ENCODE measurements at places on chromosomes 3 and 15. TPM values are rescaled to one million over a fixed set of nuclear protein-coding genes. Genes with fewer than 3 reads are reported as not detected.

CD96 gene
- polyA plus RNA-seq = 2.0 TPM

CADPS gene
- polyA plus RNA-seq = 5.0 TPM

SERPINI1 gene
- polyA plus RNA-seq = 39.9 TPM

SOX2 gene
- 0.30 TPM for polyA plus RNA-seq

GHSR gene
- not detected for polyA plus RNA-seq

RASL12 gene
- 6.1 TPM for polyA plus RNA-seq

SCAMP2 gene
- 64.7 TPM for polyA plus RNA-seq

ADAMTS17 gene
- polyA plus RNA-seq = 2.3 TPM

DNA sequence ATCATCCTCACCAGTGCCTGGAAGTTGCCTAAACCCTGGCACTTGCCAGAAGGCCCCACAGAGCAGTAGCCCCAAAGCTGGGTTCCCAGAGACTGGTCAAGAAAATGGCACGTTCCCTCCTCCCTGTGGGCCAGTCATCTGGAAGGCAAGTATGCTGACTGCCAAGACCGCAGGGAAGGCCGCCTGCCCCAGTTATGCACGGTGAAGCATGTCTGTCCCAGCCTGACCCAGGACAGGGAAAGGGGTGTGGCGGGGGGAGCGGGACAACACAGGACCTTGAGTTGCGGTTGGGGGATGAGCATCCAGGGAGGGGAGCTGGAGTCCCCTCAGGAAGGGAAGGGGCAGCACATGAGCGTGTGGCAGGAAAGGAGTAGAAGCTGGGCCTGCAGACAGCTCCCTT is 33.0 kb downstream of the RBPMS2 start:
- DNase-seq = no peak

GRCh38 chr15:77168141-77168540 is 97.2 kb upstream of the TSPAN3 start:
- no peak for DNase-seq

DNA sequence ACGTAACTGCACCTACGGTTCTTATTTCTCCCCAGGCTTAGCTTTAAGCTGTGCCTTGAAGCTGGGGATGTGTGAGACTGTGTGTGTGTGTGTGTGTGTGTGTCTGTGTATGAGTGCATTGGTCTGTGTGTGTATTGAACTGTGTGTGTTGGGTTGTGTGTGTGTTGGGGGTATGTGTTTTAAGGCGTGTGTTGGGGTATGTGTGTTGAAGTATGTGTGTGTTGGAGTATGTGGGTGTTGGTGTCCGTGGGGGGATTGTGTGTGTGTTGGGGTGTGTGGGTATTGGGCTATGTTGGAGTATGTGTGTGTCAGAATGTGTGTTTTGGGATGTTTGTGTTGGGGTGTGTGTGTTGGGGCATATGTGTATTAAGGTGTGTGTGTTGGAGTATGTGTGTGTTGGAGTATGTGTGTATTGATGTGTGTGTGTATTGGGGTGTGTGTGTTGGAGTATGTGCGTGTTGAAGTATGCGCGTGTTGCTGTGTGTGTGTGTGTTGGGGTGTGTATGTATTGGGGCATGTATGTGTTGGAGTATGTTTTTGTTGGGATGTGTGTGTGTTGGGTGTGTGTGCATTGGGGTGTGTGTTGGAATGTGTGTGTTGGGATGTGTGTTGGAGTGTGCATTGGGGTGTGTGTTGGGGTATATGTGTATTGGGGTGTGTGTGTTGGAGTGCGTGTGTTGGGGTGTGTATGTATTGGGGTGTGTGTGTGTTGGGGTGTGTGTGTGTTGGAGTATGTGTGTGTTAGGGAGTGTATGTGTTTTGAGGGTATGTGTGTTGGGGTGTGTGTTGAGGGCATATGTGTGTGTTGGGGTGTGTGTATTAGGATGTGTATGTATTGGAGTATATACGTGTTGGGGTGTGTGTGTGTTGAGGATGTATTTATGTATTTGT is 76.4 kb downstream of the LSM3 start:
- no peak for DNase-seq

DNA sequence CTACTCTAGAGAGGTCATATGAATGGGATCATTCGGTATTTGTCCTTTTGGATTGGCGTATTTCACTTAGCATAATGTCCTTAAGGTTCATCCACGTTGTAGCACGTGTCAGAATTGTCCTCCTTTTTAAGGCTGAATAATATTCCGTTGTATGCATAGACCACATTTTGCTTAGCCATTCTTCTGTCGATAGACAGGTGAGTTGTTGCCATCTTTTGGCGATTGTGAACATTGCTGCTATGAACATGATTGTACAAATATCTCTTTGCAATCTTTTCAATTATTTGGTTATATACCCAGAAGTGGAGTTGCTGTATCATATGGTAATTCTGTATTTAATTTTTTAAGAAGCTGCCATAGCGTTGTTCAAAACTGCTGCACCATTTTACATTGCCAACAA is 52.4 kb upstream of the GOLGA8J start:
- DNase-seq = no peak

DNA sequence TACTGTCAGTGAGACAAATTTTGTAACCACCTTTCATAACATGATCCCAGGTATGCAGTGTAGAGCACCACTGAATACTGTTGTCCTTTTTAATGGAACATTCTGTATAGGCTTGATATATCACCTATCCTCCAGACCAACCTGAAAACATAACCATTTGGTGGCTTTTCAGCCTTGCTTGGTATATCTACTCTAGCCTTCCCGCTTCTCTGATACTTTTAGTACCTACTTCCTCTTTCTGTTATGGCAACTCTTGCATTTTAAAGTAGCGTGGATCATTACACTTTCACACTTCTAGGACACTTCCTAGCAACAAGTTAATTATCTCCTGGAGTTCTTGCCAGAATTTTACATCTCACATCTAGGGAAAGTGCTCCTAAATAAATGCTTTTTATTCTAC is 226.6 kb upstream of the ROBO1 start:
- no peak for DNase-seq

DNA sequence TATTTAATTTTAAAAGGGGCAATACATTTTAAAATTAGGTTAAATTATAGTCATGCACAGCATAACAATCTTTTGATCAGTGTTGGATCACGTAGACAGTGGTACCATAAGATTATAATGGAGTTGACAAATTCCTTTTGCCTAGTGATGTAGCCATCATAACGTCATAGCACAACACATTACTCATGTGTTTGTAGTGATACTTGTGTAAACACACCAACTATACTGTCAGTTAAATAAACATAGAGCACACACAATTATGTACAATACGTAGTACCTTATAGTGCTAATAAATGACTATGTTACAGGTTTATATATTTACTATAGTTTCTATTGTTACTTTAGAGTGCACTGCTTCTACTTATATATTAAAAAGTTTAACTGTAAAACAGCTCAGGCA is 31.2 kb downstream of the FOXB1 start:
- no peak for DNase-seq

GRCh38 chr3:20023623-20024405 is 11.8 kb upstream of the PP2D1 start:
- no peak for DNase-seq

DNA sequence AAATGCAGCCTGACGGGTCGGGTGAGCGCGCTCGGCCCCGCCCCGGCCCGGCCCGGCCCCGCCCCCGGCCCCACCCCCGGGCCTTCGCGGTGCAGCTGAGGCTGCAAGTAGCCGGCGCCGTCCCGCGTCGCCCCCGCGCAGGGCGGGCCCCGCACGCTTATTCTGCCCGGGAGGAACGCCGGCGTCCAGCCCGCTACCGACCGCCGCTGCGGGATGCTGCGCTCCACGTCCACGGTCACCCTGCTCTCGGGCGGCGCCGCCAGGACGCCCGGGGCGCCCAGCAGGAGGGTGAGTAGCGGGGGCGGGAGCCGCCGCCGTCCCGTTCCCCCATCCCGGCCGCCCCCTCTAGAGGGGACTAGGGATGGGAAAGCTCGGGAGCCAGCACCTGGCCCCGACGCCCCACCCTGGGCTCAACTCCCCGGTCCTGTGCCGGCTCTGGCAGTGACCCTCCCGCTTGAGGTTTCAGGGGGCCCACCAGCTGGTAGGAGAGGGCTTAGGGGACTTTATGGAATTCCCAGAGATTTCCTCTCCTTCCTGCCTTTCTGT is at the start of gene MYZAP:
Gene MYZAP (plus strand): TSS at position 83 of the 546 bp plus-strand sequence. CDS start 131 bp downstream, at position 214.
- peak; percentile 30 for DNase-seq

- no peak for DNase-seq
Measured at GRCh38 chr3:85003479-85003878, 44.7 kb downstream of the CADM2 start.

- no peak for DNase-seq
Measured at GRCh38 chr3:166531730-166532129, 694.5 kb upstream of the BCHE start.

DNA sequence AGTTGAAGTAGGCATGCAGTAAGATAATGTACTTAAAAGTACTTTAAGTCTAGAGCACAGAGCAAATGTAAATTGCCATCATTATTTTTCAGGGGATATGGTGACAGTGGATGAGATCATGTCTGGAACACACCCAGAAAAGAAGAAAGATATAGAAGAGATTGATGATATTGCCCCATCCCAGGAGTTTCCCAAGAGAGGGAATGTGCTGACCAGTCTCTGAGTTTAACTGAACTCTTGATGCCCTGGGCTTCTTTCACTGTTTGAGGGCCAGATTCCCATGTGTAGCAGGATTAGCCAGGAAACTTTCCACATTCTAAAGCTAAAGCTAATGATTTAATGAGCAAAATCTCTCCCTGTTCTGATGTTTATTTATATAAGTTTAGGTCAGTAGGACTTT is 366.8 kb upstream of the UMPS start:
- no peak for DNase-seq

GRCh38 chr3:74639681-74640080 is 25.2 kb upstream of the CNTN3 start:
- no peak for DNase-seq

DNA sequence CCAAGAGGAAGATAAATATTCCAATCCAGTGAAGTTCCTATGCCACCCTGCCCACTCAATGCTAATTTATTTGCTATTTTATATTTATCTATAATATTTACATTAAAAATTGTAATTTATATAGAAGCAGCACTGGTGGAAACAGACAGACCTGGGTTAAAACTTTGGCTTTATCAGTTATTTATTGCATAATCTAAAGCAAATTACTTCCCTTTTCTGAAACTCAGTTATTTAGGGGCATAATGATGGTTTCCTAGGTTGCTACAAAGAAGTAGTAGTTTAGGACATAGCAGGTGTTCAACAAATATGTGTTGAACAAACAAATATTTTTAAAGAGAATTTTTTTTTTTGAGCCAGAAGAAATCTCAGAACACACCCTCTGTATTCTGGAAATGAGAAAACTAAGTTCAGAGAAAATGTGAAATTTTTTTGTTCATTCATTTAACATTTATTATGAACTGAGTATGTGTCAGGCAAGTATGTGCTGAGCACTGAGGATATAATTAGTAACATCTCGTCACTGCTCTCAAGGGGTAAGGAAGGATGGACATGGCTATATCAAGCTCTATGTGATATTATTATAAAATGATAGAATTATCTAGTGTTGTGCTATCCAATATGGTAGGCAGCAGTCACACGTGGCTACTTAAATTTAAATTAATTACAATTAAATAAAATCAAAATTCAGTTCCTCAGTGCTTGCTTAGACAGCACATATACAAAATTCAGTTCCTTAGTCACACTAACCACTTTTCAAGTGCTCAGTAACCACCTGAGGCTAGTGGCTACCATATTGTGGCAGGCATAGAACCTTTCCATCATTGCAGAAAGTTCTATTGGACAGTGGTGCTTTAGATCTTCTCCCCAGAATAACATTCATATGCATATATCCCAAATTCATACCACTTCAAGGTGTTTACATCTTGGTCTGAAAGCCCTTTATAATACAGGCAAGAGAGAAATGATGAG is 7.0 kb upstream of the UBE2Q2 start:
- no peak for DNase-seq

DNA sequence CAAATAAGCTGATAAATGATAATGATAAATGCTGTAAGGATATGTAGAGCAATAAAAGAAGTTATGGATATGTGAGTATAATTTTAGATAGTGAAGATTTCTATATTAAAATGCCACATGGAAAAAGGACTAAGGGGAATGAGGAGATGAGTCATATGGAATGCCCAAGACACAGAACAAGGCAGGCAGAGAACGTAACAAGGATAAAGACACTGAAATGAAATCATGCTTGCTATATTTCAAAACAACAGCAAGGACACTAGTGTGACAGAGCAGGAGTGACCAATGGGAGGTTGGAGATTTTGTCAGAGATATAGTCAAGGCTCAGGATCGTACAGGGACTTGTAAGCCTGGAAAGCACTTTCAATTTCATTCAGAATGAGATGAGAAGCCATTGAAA is 621.5 kb upstream of the SEMA6D start:
- no peak for DNase-seq

GRCh38 chr15:101533371-101534140 is 44.0 kb upstream of the PCSK6 start:
- no peak for DNase-seq

DNA sequence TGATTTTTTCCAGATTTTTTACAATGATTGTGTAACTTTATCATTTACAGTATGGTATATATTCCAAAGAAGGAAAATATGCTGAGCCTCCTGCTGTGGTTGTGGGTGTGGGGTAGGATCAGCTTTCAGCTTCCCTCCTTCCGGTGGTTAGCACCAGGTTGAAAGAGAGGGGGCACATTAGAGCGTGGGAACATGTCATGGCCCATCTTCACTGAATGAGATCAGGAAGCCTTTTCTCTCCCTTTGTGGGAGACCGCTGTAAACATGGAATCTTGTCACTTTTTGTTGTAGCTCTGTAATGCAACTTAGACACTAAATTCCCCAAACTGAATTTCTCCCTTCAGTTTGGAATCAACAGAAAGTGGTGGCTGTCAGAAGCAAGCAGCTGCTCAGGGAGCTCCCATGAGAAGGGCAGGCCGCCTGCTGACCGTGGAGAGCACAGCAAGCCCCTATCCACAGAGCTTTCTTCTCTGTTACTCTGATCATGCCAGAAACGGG is 86.7 kb upstream of the LIMD1 start:
- DNase-seq = peak; percentile 54

GRCh38 chr3:66863205-66864111 is 134.6 kb upstream of the KBTBD8 start:
- peak; percentile 29 for DNase-seq

- DNase-seq = no peak
Measured at GRCh38 chr3:24062916-24063315, 117.8 kb downstream of the NR1D2 start.

GRCh38 chr15:80736560-80736959 is 41.5 kb downstream of the ABHD17C start:
- DNase-seq = peak; percentile 66

GRCh38 chr3:37279236-37279635 is 104.9 kb upstream of the LRRFIP2 start:
- DNase-seq = no peak

DNA sequence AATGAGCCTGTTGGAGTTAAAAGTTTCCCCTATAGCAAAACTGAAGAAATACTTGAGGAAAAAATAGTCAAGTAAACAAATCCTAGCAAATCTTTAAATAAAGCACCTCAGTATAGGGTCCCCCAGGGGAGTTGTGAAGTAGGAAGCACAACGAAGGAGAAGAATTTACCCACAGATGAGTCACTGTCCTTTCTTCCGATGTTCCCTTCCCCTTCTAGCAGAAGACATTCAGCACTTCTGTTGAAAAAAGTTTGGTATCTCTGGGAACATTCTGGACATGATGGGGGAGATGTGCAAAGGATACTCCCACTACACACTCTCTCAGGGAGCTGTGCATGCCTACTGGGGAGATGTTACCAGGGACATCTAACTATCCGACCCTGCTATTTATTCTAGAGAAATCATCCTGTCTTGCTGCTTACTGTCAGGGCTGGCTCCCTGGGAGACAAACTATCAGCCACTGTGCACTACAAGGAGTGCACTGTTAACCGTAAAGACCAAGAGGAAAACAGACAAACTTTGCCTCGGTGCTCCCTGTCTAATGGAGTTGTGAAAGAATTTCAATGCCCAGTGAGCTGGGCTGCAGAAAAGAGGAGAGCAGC is 93.8 kb downstream of the RFTN1 start:
- no peak for DNase-seq

Measured in left kidney (tissue), 8 donors.